Inflammatory macrophage treated with lipopolysaccharide for 4 hours (primary cell): ENCODE measurements at places on chromosomes 16 and 17.

DNA sequence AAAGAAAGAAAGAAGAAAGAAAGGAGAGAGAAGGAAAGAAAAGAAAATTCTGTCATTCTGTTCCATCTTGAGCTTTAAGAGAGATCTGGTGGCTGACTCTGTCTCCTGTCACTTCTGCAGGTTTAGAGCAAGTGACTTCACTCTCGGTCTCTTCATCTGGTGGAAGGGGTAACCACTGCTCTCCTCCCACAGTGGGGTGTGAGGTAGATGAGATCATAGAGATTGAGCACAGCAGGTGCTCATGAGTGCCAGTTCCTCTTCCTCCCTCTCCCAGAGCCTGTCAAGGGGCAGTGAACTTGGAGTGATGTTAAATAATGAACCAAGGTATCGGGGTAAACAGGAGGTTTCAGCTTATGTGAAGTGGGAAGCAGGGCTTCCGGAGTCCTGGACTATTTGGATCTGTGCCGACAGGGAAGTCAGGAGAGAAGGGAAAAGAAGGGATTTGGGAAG, 47.7 kb downstream of the BEAN1 start:
- DNase-seq = peak; percentile 44

- peak; percentile 4 for DNase-seq
Measured at GRCh38 chr17:61335105-61335844, 64.4 kb upstream of the TBX2 start.

GRCh38 chr17:8710813-8711212, 33.8 kb downstream of the CCDC42 start:
- no peak for DNase-seq

GRCh38 chr17:28907709-28908475, 5.0 kb upstream of the DHRS13 start:
- no peak for DNase-seq

- peak; percentile 46 for DNase-seq
Measured at GRCh38 chr17:8223356-8224126, 13.2 kb upstream of the AURKB start.

GRCh38 chr17:49494399-49494985, 601 bp upstream of the NGFR start:
- no peak for DNase-seq

DNA sequence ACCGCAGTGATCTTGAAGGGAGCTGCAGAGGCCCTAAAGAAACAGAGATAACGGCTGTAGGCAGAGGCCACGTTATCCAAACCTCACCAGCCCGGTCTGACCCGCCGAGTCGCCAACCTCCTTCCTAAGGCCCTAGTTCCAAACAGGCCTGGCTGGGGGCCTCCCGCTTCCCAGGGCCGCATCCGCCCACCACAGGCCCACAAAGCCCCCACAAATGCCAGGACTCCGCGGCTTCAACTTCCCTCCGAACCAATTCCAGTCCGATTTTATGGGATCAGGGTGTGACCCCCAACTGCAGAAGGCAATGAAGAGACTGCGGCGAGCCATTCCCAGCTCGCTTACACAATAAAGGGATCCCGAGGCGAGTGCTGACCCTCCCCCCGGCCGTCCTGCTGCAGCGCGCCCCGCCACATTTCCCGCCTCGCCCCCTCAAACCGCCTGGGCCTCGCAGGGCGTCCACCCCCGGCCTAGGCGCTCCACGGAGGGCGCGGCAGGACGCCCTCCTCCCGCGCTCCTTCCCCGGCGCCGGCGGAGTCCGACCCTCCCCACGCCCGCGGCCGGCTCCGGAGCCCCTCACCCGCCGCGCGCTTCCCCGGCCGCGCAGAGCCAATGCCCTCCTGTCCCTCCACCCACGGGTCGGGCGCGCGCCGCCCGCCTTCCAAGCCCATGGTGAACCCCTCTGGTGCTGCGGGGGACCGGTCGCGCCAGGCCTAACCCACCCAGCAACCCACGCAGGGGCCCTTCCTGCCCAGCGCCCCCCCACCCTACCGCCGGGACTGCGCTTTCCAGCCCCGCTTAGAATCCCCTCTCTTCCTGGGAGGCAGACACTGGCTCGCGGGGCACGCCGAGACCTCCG, 926 bp downstream of the MYH10 start:
- no peak for DNase-seq

- DNase-seq = peak; percentile 52
Measured at GRCh38 chr17:28812748-28813377, 29.7 kb downstream of the FAM222B start.

DNA sequence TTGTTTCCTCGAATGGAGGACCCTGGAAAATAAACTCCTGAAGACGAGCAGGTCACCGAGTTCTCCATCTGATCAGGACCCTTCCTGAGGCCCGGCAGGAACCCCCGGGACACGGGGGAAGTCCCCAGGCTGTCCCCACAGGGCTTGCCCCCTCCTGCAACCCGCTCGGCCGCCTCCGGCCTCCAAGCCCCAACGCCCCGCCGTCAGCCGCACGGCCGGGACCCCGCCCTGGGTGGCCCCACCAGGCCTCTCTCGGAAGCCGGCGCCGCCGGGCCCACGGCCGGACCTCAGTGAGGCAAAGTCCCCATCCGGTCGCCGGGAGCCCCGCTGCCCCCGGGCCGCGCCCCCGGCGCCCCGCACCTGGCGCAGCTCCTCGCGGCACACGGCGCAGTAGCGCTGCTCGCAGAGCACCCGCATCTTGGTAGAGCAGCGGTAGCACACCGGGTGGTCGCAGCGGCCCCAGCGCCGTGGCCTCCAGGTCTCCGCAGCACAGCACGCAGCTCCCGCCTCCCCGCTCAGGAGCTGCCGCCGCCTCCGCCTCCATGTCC, 383 bp downstream of the ZNF598 start:
- DNase-seq = no peak

- no peak for DNase-seq
Measured at GRCh38 chr16:67951485-67951884, 7.6 kb upstream of the LCAT start.

GRCh38 chr17:58325289-58325726, 3.3 kb downstream of the TSPOAP1 start:
- no peak for DNase-seq
